ENCODE measurements at places on chromosomes 4 and X. TPM values are rescaled to one million over a fixed set of nuclear protein-coding genes. Genes with fewer than 3 reads are reported as not detected.

Gene BMPR1B
- not detected for total RNA-seq

Gene TMEM165
- 78.2 TPM for total RNA-seq

DNA sequence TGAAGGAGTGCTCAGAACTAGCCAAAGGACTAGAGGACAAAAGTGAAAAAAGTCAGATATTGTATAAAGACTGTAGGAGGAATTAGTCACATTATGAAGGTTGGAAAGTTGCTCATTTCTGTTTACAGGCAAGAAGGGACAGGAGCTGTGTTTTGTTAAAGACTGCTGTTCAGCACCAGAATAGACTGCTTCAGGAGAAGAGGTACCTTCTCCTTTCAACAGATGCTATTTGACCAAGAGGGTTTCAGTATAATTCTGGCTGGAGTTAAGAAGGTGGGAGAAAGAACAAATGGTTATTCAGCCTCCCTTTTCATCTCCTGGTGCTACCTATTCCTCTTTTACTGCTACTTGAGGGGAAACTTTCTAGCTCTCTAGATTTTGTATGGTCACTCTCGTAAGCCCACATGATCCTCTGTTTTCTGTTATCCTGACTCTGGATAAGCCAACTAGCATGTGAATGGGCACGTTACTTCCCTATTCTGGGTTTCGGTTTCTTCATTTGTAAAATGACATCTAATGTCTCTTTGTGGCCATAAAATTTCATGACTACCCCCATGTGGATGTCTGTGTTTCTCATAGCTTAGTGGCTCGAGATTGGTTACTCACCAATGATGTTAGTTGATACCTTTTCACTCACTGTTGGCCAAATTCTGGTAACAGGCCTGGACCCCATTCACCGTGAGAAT is 68.9 kb downstream of the SH2D1A start:
- no peak for DNase-seq

- no peak for DNase-seq
These were observed 498.4 kb downstream of the PDGFC start for GRCh38 chr4:156473151-156473550.

- DNase-seq = no peak
These were observed 26.2 kb downstream of the ZNF827 start for GRCh38 chr4:145912376-145912775.

- no peak for DNase-seq
These were observed 64.0 kb downstream of the POLR2B start for GRCh38 chr4:57042711-57043169.

DNA sequence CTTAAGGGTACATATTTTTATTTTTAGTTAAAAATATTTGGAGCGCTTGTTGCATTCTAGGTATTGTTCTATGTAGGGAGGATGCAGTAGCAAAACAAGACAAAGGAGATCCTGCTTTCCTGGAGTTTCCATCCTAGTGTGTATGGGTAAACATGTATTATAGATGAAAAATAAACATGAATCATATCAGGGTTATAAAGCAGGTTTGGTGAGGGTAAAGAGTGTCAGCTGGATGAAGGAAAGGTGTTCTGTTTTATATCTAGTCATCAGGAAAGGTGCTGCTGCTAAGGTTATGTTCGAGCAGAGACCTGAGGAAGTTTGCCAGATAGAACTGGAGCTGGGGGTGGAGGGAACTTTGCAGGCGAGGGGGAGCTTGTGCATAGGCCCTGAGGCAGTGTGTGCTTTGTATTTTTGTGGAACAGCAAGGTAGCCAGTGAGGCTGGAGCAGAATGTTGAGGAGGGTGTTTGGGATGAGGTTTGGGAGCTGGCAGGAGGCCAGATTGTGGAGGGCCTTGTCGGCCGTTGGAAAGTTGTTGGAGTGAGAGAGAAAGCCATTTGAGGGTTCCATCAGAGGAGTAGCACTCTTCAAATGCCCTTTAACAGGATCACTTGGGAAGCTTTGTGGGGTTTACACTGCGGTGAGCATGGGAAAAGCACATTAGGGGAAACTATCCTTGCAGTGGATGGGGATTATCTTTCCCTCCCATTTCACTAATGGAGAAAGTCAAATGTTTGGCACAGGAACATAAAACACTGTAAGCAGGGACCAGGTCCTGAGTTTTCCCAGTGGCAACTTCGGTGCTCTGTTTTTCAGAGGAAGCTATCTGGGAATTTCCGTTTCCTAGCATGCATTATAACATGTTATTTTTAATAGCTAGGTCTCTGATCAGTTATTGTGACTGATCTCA is 35.9 kb downstream of the AFF1 start:
- no peak for DNase-seq

GRCh38 chr4:14130551-14130950 is 503.0 kb upstream of the BOD1L1 start:
- DNase-seq = no peak
